H54 (cell line): ENCODE measurements at places on chromosomes 5 and 9.

DNA sequence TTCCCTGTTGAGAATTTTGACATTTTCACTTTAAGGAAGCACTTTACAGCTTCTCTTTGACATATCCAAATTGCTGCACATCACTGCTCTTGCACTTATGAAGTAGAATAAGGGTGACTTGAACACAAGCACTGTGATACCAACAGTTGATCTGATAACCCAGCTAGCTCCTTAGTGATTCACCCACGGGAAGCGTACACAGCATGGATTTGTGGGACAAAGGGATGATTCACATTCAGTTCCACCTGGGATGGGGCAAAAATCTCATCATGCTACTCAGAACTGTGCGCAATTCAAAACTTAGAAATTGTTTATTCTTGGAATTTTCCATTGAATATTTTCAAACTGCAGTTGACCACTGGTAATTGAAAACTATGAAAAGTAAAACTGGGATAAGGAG lies 1565.5 kb upstream of the CDH9 start:
- no peak for DNase-seq

GRCh38 chr5:41416336-41416735 lies 94.1 kb downstream of the PLCXD3 start:
- DNase-seq: no peak

DNA sequence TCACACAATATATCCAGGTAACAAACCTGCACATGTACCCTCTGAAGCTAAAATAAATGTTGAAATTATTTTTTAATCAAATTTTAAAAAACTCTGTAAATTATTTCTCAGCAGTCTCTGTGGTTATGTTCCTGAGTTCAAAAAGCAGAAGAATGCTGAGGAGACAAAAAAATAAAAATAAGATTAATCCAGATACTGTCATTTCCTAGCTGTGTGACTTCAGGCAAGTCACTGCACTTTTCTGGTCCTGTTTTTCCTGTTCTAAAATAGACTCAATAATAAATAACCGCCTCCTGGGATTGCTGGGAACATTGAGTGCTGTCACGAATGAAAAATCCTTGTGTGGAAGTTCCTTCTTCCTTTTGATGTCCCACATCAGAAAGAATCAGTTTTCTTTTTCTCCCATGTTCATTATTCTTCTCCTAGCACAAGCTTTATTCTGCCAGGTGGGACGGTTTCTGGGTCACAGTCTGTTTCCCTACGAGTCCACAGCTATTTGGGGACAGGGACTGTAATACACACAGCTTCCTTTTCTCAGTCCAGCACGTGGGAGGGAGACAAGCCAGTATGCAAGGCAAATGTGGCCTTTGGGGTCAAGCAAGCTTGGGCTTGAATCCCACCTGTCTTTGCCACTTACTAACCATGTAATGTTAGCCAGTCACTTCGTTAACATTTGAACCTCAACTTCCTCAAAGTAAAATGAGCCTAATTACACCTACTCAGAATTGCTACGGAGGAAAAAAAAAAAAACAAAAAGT lies 156.9 kb downstream of the TRIM32 start:
- no peak for DNase-seq

GRCh38 chr9:114779352-114779845 lies 26.4 kb downstream of the TNFSF15 start:
- DNase-seq: no peak

GRCh38 chr5:30376848-30377247 lies 816.6 kb upstream of the CDH6 start:
- DNase-seq: no peak

DNA sequence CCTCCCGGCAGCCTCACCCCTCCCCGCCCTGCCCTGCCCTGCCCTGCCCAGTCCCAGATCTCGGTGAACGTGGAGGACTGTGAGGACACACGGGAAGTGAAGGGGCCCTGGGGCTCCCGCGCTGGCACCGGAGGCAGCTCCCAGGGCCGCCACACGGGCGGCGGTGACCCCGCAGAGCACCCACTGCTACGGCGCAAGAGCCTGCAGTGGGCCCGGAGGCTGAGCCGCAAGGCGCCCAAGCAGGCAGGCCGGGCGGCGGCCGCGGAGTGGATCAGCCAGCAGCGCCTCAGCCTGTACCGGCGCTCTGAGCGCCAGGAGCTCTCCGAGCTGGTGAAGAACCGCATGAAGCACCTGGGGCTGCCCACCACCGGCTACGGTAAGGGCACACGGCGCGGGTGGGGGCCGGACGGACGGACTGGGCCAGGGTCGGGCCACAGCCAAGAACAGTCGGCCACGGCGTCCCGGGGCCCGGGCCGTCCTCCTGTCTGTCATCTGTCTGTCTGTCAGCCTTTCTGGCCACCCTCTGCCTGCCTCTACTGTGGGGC lies 84.2 kb downstream of the KCNT1 start:
- no peak for DNase-seq

GRCh38 chr5:178415353-178415752 lies 174.8 kb downstream of the COL23A1 start:
- DNase-seq: no peak

DNA sequence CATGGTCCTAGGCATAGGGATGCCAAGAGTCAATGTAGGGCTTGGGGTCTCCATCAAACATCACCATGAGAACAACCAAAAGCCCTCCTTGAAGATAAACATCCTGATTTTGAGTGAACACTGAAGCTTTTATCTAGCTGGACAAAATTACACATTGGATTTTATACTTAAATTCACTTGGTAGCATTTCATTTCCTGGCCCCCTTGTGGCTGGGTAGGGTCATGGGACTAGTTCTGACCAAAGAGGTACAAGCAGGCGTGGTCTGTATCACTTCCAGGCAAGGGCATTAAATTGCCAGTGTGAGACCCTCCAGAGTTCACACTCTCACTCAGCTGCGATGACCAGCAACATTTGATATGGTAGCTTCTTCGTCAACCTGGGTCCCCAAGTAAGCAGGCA lies 320.3 kb downstream of the ACTL7B start:
- no peak for DNase-seq

GRCh38 chr5:75546830-75547229 lies 35.1 kb downstream of the POLK start:
- DNase-seq: no peak

GRCh38 chr9:91037511-91038482 lies 236.2 kb downstream of the SYK start:
- DNase-seq: peak; percentile 86

GRCh38 chr5:144422018-144422727 lies 251.5 kb downstream of the KCTD16 start:
- DNase-seq: no peak

GRCh38 chr9:116689486-116690032 lies 2.5 kb downstream of the TRIM32 start:
- DNase-seq: no peak

DNA sequence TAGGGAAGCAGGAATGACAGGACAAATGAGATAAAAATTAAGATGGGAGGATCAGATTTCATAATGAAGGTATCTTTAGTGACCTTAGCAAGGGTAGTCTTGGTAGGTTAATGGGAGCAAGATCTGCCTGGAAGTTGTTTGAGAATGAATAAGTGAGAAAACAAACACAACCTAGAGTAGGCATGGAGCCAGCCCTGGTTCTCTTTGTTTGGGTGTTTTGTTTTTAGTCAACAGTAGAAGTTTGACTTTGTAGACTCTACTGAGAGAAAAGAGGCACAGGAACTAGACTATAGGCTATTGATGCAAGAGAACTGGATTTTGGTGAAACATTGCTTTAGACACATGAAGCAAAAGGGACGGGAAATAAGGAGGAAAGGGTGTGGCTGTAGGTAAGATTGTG lies 40.3 kb downstream of the KCNN2 start:
- DNase-seq: no peak

DNA sequence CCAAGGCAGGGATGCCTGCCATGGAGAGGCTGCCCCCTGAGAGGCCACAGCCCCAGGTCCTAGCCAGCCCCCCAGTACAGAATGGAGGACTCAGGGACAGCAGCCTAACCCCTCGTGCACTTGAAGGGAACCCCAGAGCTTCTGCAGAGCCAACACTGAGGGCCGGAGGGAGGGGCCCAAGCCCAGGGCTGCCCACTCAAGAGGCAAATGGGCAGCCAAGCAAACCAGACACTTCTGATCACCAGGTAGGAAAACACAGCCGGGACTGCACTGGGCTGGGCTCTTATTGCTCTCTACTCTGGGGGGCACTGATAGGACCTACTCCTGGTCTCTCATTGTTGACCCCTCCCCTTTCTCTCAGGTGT lies 3.2 kb downstream of the RELL2 start:
- no peak for DNase-seq

DNA sequence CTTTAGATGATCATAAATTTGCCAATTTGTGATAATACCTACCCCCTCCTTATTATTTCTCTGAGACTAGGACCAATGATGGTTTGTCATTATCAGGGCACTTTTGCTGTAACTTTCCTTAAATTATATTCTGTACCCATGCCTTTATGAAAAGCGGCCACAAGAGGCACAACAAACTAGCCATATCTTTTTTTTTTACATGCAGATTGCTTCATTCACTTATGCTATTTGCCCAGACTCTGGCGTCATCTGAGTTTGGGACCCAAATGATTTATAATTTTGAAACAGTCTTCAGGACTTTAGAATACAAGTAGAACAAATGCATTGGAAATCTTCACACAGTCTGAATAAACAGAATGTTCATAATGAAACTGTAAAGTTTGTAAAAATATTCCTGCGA lies 408.1 kb downstream of the MAT2B start:
- DNase-seq: no peak
